ENCODE measurements at places on chromosomes 1 and 21. TPM values are rescaled to one million over a fixed set of nuclear protein-coding genes. Genes with fewer than 3 reads are reported as not detected.

DNA sequence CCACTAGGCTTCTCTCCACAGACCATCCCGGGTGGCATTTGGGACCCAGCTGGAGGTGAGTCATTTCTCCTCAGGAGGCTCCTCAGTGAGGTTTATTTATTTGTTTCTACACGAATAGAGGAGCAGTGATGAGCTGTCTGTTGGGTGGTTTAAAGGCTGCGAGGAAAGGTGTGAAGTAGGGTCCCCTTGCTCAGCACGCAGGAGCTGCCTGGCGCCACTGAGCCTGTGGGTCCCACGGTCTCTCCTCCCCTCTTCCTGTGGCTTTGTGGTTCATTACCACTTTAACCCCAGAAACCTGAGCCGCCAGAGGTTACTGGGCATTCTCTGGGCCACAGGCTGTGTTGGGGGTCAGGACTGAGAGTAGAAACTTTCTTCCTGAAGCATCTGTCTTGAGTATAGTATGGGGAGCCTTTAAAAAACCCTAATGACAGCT, 39.9 kb downstream of the IL6R start:
- no peak for DNase-seq

- no peak for DNase-seq
These were observed 218.1 kb upstream of the FAM78B start for GRCh38 chr1:166384948-166385347.

DNA sequence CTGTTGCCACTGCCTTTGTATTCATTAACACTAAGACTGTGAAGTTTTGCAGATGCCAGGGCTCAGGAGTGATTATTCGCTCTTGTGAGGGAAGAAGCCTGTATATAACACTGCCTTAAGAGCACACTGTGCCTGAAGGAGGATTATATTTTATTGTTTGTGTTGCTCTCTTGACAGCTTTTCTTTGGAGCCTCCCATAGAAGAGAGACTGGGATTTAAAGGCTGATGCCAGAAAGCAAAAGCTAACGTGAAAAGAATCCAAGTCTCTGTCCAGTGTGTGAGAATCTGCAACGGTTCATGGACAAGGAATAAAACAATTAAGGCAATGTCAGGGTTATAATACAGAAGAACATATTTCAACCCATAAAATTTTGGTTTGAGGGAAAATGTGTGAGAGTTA, 316.8 kb downstream of the NFIA start:
- DNase-seq: no peak

- no peak for DNase-seq
These were observed 140.4 kb upstream of the UBE2U start for GRCh38 chr1:64062941-64063581.

DNA sequence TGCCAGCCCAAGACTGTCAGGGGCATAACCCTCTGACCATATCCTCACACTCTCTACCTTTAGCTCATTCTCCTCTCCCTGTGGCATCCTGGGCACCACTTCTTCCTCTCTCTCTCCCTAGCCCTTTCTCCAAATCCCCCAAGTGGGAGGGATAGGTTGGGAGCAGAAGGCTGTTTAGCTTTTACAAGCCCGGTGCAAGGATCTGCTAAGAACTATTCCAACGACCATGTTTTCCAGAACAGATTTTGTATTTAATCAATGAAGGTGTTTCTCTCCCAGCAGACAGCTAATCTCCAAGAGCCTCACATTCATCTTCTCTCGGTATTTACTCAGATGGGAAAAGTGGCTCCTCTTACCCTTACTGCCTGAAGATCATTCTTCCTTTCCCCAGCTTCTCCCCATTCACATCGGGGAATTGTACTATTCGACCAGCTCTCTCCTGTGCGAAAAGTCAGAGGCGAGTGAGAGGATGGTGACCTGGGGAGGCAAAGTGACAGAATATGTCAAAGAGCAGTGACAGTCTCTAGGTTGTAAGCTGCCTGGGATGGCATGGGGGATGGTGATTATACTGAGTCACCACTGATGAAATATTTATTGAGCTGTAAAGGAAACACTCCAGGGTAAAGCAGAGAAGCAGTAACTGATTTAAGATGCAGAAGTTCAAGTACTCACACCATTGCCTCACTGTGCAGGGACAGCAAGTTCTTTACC, 47.0 kb upstream of the RBM15 start:
- DNase-seq: no peak

GRCh38 chr21:16741141-16741665, 771.6 kb upstream of the CXADR start:
- no peak for DNase-seq

DNA sequence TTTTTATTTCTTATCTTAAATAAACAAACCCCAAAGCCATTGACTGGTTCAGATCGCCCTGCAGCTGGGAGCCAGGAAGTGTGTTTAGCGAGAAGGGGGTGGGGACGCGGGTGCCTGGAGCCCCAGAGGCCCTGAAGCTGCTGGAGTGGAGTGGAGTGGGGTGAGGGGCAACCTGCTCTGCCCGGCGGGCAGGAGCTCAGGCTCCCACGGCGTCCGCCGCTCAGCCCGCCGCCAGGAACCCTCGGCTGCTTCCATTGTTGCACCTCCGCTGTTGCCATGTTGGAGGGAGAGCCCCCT, 673 bp downstream of the PIK3C2B start:
- DNase-seq: no peak

DNA sequence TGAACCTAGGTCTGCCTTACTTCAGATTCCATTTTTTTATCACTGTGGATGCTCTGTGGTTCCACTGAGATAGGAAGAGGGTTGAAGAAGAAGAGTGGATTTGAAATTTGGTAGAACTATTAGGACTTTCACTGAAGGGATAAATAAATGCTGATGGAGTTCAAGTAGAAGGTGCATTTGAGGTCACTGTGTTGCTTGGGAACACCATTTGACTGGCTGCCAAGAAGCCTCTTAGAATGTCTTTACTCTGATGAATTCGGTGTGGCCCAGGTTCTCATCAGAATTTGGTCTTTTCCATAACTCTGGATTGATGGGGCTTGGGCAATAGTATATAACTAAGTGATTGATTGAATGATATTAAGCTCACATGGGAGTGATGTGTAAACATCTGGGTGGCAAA, 11.9 kb downstream of the XPR1 start:
- no peak for DNase-seq

Gene CHI3L1
- total RNA-seq: not detected

Gene GNAT2
- total RNA-seq: 0.20 TPM

Gene E2F2
- total RNA-seq: 5.7 TPM

Gene CD1D
- not detected for total RNA-seq

Gene FLG2
- not detected for total RNA-seq

Data from HepG2 (cell line).